ENCODE measurements at places on chromosomes 12 and 14.

DNA sequence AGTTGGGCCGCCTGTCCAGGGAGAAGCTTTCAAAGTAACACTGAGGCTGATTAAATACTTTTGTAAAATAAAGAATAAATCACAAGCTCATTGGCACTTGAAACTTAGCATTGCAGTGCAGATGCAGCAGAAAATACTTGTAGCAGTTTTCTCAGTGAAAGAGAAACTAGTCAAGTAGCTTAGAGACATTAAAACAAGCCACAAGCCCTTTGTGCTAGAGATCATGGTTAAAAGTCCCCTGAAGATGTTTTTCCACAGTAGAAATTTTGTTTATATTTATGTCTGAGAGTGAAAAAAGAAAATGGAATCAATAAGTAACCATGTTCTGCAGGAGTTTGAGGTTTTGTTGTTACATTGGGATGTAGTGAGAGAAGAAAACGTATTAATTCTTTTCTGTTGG, 5.9 kb downstream of the PSEN1 start:
- no peak for DNase-seq

DNA sequence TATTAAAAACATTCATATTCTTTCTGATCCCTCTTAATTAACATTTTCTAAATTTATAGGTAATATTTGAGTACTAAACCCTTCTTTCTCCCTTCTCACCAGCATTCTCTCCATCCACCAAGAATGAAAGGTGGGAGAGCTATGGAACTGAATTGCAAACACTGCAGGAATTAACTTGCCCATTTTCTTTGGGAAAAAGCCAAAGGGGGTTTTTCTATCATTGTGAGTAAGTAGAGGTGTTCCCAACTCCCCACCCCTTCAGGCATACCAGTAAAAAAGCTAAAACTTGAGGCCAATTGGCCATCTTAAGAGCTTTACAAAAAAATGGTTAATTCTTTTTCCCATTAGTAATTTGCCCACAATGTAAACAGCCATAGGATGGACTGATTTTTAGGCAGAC, 23.7 kb downstream of the PCNX1 start:
- DNase-seq: no peak

DNA sequence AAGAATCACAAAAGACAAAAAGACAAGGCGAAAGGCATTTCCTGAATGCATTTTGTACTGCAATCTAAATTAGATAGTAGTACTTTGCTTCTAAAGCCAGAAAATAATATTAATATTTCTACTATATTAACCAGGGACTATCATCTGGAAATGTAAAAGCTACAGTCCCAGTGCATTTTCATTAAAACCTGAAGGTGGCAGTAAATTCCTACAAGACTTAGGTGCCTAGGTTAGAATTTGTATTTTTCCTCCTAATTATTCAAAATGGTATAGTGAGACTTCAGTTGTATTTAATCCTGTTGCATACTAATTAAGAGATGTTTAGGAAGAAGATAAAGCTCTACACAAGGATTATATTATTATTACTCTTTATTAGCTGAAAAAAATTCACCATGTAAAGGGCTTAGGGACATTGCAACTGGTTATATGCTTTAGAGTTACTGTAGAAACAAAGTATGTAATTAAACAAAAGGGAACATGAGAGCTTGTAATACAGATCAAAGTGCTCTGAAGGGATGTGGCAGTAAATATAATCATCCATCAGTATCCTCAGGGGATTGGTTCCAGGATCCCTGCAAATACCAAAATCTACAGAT, 53.6 kb downstream of the BRMS1L start:
- no peak for DNase-seq

DNA sequence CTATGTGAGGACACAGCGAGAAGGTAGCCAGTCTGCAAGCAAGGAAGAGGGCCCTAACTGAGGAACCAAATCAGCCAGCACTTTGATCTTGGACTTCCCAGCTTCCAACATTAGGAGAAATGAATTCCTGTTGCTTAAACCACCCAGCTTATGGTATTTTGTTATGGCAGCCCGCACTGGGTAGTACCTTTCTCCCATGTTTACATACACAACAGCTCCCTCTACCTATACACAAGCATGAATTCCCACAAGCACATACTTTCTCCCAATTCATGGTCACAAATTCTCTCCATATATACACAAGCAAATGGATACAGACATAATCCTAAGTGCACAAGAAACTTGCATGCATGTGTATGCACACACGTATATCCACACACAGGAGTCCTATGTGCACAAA, 7.4 kb downstream of the ITGB7 start:
- no peak for DNase-seq

DNA sequence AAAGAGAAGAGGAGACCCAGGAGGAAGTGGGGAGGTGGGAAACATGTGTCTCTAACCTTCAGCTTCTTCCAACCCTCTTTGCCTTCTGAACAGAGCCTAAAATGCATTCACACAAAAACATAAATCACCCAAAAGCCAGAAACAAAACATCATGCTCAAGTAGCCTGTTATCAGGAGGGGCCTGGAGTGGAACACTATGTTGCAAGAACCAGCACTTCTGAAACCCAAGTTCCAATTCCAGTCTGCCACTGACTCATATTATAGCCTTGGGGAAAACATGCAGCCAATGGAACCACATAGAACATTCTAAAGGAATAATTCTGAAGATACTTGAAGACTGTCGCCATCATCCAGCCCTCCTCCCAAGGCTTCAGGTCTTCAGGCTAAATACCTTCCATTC, 169.8 kb upstream of the PLXNC1 start:
- DNase-seq: no peak

- DNase-seq: no peak
These were observed 84.6 kb downstream of the OTOGL start for GRCh38 chr12:80183939-80184338.

GRCh38 chr12:108299980-108300696, 39.0 kb downstream of the CMKLR1 start:
- no peak for DNase-seq

GRCh38 chr12:50751948-50752721, 11.8 kb upstream of the ATF1 start:
- DNase-seq: no peak

DNA sequence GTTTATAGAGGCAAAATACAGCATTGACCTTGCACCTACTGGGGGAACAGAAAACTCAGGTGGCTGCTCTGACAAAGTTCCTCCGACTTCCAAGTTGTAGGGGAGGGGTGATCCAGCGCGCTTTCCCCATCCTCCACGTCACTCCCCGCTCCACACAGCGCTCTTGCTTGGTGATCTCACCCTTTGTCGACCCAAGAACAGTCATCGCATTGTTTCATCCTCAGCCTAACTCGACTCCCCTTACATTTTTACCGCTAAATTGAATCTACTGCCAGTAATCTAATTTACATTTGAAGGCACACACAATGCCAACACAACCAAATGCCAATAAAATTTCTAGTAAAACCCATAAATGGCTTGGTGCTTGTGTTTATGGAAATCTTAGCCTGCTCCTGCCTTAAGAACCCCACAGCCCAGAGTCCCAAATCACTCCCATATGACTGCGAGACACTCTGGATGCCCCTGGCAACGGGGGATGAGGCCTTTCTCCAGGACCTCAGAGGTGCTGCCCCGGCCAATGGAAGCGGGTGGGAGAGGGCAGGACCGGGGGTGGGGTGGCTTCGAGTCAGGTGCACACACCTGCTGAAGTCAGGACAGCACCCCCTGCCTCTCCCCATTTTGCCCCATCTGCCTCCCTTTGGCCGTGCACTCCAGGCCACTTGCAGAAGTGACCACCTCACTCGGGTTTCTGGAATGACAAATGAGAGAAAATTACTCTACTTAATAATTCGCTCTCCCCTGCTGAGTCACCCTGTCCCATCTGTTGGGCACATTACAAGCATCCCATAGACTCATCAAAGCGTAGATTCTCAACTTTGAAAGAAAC, 98.2 kb upstream of the GSC start:
- DNase-seq: no peak

DNA sequence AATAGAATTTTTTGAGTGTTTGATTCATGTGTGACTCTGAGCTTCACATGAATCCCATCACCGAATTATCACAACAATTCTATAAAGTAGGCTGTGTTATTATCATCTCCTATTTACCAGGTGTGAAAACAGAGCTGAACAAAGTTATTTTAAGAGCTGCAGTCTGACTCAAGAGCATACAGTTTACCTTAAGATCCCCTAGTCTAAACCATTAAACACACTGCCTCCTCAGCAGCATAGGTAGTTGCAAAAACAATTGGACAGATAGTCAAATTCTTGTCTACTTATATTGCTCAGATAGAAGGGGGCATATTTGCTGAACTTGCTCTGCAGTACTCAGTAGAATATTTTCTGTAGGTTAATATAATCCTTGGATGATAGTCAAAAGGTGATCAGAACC, 219.8 kb upstream of the ATP2B1 start:
- DNase-seq: no peak

- no peak for DNase-seq
These were observed 88.4 kb downstream of the PPFIA2 start for GRCh38 chr12:81670759-81671158.

- no peak for DNase-seq
These were observed 106.6 kb upstream of the NOS1 start for GRCh38 chr12:117468016-117468415.

- no peak for DNase-seq
These were observed 4.7 kb upstream of the TMEM229B start for GRCh38 chr14:67493092-67493717.

DNA sequence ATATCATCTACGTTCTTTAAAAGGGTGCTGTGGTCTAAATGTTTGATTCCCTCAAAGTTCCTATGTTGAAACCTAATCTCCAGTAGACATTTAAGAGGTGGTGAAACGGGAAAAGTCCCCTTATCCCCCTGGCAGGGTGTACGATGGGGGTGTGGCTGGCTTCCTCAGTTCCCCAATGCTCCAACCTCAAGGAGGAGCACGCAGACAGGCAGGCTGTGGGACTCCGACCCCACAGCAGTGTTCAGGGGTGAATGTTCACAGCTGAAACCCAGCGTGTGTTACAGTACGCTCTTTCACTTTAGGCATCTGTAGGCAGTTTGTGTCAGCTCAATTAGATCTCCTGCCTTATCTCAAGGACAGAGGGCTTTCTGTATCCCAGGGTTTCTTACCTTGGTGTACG, 73.2 kb downstream of the SEC23A start:
- DNase-seq: no peak

DNA sequence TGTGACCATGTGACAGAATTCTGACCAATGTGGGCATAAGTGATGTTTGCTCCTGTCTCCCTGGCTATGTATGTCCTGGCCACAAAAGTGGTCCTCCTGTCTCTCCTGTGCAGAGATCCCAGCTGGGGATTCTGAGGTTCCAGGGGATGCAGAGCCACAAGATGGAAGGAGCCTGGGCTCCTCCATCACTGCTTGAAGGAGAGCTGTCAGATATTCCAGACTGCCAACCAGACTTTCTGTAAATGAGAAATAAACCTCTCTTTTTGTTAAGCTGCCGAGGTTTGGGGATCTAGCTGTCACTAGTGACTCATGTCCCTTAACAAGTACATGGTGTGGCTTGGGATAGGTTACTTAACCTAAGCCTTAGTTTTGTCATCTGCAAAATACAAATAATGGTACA, 21.9 kb downstream of the BDKRB1 start:
- DNase-seq: no peak

DNA sequence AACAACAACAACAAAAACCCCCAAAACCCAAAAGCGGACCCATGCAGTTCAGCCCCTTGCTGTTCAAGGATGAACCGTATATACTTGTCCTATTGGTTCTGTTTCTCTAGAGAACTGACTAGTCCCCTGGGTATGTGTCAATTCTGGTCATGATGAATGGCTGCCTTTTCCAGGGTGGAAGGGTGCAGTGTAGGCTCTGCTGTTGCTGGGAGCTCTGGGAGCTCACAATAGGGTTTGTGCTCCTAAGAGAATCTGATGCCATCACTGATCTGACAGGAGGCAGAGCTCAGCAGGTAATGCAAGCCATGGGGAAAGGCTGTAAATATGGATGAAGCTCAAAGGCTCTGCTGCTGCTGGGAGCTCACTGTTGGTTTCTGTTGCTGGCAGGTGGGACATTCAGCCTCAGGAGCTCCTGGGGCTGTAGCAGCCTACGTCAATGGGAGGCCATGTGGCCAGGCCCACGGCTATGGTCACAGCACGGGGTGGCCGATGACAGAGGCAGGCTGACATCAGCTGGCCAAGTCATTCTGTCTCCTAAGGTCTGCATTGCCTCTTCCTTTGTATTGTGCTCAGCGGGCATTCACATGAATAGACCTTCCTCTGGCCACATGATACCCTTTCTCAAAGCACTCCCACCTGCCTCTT, 37.9 kb downstream of the DLK1 start:
- no peak for DNase-seq

DNA sequence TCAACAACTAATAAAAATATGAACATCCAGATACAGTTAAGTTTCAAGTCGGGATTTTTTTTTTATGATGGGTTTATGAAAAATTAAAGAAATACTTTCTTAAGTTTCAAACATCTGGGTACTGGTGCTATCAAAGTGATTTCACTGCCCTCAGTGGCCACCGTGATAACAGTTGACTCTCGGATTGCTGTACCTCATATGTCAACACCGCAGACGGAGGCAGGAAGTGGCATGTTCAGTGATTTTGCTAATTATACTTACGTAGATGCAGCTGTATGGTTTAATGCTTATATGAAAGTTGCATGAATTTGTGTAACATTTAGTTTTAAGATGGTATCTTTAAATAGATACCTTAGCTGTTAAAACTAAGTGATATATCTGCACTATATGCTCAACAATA, 20.8 kb upstream of the FBLN5 start:
- DNase-seq: no peak

GRCh38 chr14:22084393-22085281, 411.0 kb upstream of the OR4E1 start:
- no peak for DNase-seq

DNA sequence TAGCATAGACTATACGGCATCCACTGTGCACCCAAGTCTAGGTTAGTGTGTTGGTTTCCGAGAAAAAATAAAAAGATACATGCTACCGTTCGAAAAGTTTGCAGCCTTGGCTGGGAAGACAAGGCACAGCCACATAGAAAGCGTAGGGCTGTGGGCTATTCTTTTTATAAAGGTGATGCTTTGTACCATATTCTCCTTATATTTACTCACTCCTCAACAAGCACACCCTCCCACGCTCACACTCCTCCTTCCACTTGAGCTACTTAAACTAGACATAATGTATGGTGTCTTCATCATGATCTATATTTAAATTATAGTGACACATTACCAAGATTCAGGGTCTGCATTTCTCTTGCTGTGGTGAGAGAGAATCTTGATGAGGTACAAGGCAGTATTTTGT, 1416.5 kb downstream of the AACS start:
- DNase-seq: no peak

DNA sequence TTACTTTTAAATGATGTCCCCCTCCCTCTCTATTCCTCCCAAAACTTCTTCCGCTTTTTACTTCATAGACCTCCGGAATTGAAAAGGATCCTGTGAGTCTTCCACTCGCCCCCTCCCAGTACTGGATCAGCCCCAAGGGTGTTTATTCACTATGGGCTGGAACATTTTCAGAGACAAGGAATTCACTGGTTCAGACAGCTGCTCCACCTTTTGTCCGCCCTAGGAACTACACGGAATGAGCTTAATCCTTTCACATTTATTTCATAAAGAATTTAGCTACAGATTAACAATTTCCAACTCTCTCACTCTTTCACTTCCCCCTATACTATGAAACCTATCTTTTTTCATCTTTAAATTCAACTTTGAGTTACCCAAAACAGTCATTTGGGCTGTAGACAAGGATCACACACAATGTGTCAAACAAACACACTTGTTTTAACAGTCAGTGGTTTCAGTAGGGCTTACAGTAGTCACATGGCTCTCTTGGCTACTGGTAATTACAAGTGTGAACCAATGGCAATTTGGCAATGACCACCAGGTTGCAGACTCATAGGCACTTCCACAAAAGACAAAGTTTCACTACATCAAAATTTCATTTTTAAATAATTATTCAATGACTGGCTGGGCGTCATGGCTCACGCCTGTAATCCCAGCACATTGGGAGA, 20.6 kb downstream of the CNIH1 start:
- DNase-seq: no peak
